Activated naive CD4-positive, alpha-beta T cell (primary cell): ENCODE measurements at places on chromosomes 5 and 9.

- DNase-seq, result no peak
Observed at GRCh38 chr5:54994628-54995027, 9.2 kb upstream of the ESM1 start.

DNA sequence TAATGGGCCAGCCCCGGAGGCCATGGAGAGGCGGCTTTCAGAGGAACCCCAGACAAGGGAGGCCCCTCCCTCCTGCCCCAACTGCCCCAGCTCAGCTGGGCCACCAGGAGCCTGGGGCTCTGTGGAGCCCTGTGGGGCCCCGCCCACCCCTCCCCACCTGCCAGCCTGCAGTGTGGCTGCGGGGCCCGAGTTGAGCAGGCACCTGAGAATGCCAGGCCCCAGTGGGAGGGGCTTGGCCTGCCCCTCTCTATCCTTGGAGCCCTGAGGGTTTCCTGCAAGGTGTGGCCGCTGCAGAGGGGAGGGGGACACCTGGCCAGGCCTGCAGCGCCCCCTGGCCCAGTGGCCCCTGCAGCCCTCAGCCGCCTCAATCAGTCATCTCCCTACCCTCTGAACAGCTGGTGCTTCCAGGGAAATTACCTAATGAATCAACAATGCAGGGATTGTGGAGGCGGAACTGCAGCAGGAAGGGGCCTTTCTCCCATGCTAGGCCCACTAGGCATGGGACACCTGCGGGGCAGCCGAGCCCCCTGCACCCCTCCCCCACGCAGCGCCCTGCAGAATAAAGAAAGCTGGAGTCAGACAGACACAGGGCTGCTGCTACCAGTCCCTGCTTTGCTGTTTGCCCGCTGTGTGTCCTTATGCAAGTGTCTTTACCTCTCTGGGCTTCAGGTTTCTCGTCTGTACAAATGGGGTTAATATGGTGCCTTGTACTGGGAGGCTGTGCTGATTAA lies 48.0 kb downstream of the LMX1B start:
- no peak for DNase-seq

- no peak for DNase-seq
Observed at GRCh38 chr5:27472871-27473270, 434.5 kb upstream of the CDH9 start.

- no peak for DNase-seq
Observed at GRCh38 chr9:21037278-21037677, 5.8 kb upstream of the HACD4 start.

GRCh38 chr5:37975531-37975930 lies 135.7 kb upstream of the GDNF start:
- no peak for DNase-seq

GRCh38 chr5:133149345-133149744 lies 97.5 kb downstream of the HSPA4 start:
- DNase-seq, result no peak

DNA sequence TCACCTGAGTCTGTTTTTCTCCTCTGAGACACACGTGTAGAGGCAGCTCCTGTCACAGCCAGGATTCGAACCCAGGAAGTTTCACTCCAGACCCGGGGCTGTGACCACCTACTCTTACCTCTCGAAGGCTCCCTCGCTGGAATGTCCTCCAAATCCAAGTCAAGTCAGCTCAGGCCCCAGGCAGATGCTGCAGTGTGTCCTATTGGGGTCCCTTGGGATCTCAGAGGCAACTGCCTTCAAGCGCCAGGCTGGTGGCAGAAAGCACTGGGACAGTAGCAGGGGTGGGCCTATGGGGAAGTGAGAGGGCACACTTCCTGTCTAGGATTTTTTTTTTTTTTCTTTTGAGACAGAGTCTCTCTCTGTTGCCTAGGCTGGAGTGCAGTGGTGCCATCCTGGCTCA lies 762 bp upstream of the ST6GALNAC4 start:
- no peak for DNase-seq

DNA sequence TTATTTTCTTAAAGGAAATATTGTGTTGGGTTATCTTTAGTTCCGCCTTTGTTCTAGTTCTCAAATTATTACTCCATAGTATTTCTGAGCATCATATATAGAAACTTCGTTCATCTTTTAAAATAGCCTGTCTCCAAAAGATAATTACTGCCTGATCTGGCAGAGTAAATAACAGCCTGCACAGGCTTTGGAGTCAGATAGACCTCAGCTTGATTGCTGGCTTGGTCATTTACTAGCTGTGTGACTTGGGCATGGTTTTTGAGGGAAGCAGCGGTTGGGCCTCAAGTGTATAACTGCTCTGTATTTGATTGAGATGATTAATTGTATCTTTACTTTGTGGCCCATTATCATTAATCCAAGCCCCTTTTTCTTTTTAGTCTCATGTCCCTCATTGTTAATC lies 50.1 kb downstream of the FBXO38 start:
- DNase-seq, result no peak

DNA sequence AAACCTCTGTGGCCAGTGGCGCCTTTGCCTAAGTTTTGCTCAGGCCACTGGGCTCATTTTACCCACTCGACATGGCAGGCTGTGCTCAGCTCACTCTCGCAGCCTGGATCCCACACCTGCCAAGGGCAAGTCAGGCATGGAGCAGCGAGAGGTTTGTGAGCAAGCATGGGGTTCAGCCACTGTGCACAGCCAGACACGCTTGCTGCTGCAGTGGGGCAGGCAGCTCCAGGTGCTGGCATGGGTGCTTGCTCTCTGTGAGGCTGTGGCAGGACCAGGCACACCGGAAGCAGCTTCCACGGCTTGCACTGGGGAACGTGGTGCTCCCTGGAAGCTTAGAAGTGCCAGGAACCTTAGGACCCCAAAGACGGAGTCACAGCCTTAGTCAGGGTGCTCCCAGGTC lies 470.1 kb downstream of the CDH9 start:
- no peak for DNase-seq

GRCh38 chr9:4042231-4042630 lies 257.6 kb downstream of the GLIS3 start:
- DNase-seq, result no peak

GRCh38 chr9:81717747-81718077 lies 28.4 kb upstream of the TLE1 start:
- no peak for DNase-seq

DNA sequence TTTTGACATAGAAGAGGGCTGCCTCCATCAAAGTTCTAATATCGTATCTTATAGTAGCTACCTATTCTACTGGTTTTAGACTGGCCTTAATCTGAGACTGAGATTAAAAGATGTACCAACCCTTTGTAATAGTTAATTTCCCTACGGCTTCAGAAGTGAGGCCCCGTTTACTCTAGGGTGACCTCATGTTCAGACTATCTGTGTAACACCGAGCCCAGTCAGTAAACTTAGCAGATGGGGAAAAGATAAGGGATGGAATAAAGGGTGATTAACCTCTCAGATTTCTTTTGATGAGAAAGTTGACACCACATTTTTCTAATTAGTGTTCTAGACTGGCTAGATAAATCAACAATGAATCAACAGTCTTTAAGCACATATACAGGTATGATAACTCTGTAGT lies 283.1 kb downstream of the KCTD16 start:
- DNase-seq, result no peak

DNA sequence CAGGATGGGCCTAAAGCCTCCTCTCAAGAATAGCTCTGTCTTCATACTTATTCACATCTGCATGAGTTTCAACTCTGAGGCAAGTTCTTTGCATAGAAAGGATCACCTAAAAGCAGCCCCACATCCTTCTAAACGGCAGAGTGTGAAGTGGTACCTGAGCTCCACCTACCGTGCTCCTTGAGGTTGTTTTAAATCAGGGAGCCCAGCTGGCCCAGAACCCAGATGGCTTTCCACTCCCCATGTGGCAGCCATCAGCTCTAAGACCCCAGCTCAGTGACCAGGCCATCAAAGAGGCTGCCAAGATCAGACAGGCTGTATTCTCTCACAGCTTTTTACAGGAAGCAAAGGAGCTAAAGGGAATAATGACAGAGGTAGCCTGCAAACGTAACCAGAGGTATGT lies 299.3 kb downstream of the RASEF start:
- DNase-seq, result no peak

DNA sequence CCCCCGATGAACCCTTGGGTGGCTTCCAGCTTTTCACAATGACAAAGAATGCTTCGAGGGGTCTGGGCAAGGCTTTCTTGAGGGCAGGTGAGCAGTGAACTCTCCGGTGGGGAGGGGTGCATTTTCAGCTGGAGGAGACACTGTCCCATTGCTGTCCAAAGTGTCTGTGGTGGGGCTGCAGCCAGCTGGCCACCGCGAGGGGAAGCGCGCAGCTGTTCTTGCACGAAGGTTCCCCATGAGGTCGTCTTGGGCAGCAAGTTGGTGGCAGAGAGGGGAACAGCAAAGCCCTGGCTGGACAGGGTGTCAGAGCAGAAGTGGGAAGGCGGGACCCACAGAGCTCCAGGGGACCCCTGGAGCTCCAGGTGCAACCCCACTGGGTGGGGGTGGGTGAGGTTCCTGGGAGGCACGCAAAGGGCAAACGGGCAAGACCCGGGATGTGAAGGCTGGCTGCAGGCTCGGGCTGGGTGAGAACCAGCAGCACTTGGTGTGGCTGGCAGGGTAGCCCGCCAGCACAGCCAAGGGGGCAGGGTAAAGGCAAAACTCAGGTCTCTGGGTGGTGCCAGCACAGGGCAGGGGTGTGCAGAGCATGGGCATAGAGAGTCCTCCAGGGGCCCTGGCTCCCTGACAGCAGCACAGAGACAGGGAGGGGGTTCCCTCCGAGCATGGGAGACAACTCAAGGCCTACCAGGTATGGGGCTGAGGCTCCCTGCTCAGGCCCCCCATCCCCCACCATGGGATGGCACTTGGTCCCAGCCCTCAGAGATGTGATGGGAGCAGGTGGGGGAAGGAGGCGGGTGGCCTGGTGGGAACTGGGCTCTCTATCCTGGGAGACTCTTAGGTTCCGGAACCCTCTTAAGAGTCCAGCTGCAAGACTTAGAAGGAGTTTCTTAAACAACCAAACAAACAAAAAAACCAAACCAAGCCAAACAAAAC lies 26.6 kb downstream of the TSPAN17 start:
- no peak for DNase-seq

DNA sequence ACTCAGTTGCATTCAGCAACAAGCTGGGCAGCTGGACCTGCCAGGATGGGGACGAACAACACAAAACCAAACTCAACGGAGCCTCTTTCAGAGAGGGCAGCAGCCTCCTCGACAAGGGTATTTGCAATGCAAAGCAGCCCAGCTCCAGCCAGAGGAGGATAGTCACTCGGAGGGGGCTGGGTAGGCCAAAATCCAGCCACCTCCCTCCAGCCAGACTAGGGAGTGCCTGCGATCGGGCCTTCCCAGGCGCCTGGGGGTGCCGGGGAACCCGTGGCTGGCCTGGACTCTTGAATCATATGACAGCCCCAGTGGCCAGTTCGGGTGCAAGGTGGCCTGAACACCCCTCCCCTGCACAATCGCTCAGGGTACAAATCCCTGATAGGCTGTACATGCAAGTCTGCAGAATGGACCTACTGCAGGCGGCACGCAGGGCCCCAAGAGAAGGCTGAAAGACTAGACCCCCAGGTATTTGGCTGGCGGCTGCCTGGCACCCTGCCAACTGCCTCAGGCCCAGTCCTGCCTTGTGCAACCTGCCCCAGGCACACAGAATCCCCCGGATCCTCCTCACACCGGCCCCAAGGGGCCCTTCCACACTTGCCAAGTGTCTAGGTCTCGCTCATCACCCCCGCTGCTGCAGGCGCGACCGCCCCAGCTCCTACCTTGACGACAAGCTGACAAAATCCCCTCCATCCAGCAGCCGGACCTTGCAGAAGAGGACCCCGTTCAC lies 1.3 kb downstream of the EEIG1 start:
- DNase-seq, result no peak

DNA sequence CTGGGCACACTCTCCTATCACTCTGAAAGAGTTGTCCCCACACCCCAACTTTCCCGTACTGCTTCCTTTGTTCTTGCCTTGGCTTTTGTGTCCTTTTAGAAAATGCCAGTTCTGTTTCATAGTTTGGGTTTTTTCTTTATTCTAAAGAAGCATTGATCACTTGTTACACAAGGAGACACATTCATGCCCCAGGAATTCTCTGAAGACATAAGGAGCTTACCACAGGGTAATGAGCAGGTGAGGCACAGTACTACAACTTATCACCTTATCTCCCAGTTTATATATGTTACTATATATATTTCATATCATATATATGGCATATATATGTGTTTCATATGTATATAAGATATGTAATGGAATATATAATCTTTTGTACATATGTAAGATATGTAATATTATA lies 6.5 kb upstream of the SSBP2 start:
- DNase-seq, result no peak

- DNase-seq, result no peak
Observed at GRCh38 chr9:99567436-99567835, 254.2 kb upstream of the NR4A3 start.

DNA sequence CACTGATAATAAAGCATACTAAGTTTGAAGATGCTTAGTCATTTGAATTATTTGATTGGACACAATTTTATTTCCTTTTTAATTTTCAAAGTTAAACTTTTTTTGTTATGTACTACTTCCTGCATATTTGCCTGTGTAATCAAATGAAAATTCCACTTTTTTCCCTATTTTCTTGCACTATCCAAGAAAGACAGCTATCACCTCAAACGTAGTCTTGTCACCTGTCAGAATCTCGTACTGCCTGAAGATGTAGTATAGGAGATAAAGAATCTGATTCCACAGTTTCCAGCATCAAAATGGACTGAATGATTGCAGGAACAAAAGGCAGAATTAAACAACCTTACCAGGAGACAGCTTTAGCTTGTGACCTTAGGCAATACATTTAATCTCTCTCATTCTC lies 818.8 kb downstream of the MAT2B start:
- DNase-seq, result no peak

GRCh38 chr5:68350176-68350575 lies 134.6 kb downstream of the PIK3R1 start:
- DNase-seq, result no peak

GRCh38 chr9:89579741-89580385 lies 24.9 kb upstream of the GADD45G start:
- no peak for DNase-seq

GRCh38 chr9:133396952-133397351 lies 20.8 kb downstream of the STKLD1 start:
- no peak for DNase-seq

DNA sequence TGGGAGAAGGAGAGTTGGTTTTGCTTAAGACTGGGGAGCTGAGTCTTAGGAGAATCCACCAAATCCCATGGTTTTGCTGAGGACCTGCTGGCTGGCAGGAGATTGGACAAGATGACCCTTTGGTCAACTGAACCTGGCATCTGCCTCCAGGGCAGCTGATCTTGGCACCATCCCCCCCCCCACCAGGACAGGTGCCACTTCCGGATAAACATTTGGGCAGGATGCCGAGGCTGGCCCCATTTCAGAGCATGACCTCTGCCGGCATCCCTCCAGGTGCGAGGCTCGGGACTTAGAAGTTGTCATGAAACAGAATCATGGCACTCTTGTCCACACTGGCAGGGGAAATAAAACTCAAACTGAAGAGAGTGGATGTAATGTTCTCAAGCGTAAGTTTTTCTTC lies 165.6 kb downstream of the MACROH2A1 start:
- no peak for DNase-seq

DNA sequence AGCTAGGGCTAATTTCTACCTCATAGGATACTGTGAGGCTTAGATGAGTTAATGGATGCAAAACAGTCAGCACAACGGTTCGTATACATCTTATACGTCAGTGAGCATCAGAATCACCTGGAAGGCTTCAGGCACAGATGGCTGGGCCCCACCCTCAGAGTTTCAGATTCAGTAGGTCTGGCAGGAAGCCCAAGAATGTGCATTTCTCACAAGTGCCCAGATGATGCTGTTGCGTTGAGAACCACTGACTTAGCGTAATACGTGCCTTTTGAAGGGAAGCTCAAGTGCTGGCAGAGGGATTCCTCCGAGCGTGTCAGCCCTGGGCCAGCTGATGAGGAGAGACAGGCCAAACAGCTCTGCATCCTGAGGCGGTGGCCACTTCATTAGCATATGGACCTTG lies 117.1 kb upstream of the WWC1 start:
- no peak for DNase-seq
